ENCODE measurements at places on chromosomes 6 and 20.

- DNase-seq = no peak
Observed at GRCh38 chr6:31057426-31058003, 47.2 kb downstream of the MUC22 start.

- DNase-seq = no peak
Observed at GRCh38 chr6:1894954-1895353, 285.2 kb downstream of the FOXC1 start.

DNA sequence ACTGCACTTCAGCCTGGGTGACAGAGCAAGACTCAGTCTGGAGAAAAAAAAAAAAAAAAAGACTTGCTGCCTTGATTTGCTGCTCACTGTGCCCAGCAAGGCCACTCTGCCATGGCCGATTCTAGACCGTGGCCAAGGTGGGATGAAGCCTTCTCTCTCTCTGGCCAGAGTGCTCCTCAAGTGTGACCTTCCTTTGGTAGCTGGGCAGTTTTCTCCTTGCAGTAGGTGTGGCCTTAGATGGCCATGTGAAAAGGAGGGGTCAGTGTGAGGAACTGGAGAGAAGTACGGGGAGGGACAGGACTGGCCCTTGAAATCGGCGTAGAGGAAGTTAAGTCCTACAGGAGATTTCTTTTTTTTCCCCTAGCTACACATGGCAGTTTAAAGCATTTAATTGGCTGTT, 272.0 kb downstream of the ARID1B start:
- no peak for DNase-seq

GRCh38 chr20:33549229-33549999, 59.5 kb downstream of the CBFA2T2 start:
- no peak for DNase-seq

GRCh38 chr6:119436583-119436982, 87.0 kb upstream of the MAN1A1 start:
- DNase-seq = no peak

All from A549 (cell line).